DMS79 (cell line): ENCODE measurements at places on chromosomes 1 and 21.

DNA sequence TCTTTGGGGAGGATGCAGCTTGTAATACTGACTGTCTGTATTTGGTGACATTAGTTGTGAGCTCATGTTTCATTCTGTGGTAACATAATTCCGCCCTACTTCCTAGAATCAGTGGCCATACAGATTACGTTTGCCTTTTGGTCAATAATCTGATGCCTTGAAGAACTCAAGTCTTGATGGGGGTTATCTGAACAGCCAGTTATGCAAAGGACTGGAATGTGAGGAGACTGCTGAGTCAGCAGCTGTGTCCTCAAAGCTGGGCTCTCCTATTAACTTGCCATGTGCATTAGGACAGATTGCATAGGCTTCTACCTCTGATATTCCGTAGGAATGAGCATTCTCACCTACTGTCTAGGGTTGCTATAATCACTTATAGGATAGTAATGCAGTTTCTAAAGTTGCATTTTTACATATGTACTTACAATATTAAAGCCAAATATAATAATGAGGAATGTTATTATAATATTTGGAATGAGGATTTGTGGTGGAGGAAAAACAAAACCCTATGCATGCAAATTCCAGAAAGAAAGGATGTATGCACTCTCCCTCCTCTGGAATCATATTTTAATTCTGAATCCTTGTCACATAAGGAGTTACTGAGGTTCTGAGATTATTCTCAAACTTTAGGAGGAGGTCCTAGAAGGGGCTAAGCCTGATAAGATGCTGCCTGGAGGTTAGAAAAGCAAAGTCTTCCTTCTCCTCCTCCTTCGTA is 116.0 kb downstream of the NOS1AP start:
- no peak for DNase-seq

DNA sequence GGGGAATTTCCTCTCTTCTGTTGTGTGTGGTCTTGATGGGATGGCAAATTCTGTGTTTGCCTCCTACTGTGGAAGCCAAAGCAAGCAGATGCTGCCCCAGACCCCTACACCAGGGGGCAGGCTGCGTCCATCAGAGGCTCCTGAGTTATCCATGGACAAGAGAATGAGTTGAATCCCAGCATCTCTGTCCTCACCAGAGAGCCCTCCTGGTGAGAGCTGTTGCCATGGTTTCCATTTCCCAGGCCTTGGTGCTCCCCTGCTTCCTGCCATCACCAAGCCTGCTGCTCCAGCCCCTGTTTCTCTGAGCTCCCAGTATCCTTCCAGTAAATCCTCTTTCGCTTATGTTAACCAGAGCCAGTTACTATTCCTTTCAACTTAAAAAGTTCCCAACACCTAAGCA is 20.4 kb upstream of the GNG12 start:
- no peak for DNase-seq

GRCh38 chr1:15849775-15850324 is 2.3 kb downstream of the SPEN start:
- DNase-seq, result peak; percentile 89

DNA sequence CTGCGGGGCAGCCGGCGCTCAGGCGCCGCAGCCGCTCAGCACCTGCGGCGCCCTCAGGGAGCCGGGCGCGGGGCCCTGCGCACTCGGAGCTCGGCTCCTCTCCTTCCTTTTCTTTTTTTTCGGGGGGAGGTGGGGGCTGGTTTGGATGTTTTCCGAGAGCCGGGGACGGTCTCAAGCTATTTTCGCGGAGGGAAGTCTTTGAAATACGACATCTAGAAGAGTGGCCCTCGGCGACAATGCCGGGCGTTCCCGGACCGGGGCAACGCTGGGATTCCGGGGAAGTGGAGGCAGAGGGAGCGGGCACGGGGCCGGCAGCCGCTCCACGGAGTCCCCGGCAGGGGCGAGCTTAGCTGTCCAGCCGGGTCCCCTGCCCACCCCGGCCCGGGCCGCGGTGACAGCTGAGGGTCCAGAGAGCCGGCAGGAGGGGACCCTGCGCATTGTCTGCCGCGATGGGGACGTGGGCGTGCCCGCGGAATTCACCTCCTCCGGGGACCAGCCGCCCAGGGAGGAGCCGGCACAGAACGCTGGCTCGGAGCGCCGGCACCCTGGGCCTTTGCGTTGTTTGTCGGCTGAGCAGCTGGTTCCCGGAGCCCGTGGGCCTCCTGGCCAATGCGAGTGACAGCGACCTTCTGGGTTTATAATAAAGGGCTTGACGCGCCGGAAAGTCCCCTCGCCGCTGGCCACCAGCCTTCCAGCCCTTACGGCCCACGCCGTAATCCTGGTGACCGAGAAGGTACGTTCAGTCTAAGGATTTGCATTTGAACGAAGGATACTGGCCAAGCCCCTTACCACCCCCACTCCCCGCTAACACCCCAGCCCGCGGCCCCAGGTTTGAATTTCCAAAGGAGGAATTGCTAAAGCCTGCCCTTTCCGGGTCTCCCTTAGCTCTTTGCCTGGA is 582 bp downstream of the SLC37A1 start:
- DNase-seq, result no peak

DNA sequence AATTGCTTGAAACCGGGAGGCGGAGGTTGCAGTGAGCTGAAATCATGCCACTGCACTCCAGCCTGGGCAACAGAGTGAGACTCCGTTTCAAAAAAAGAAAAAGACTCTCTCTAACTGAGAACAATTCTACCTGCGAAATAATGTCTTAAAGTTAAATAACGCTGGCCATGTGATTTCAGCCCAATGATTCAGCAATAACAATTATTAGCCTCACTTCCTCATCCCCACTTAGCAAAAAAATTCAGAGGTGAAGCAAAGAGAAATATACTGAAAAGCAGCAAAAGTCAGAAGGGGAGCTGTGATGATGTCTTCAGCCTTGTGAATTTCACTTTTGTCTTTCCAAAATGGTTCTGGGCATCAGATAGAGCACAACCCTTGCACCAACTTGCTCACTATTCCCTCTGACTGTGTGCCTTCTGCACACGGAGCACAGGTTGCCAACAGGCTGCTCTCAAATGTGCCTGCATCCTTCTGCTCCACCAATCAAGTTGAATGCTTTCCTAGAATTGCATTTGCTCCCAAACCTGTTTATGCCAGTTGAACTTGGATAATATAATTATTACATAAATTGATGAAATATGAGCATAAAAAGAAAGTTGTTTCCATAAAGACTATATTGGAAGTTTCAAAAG is 79.8 kb upstream of the IPO9 start:
- DNase-seq, result no peak

DNA sequence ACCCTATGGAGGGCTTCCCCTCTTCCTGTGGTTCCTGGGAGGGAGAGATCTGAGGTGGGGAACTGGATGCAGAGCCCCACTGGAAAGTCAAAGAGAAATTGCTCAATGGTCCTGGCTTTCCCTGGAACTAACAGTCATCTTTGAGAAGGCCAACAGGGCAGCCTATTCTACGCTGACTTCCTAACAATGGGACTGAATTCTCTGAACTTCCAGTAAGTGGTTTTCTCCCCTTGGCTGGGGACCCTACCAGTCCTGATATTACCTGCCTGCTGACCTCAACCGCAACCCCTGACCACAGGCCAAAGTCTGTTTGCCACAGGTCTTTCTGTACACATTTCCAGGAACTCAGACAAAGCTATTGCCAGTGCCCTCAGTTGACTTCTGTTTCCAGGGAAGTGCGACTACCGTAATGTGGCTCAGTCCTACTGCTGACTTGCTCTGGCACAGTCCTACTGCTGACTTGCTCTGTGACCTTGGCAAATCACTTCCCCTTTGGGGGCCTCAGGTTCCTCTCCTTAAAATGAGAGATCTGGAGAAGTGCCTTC is 55.3 kb downstream of the C8B start:
- no peak for DNase-seq

DNA sequence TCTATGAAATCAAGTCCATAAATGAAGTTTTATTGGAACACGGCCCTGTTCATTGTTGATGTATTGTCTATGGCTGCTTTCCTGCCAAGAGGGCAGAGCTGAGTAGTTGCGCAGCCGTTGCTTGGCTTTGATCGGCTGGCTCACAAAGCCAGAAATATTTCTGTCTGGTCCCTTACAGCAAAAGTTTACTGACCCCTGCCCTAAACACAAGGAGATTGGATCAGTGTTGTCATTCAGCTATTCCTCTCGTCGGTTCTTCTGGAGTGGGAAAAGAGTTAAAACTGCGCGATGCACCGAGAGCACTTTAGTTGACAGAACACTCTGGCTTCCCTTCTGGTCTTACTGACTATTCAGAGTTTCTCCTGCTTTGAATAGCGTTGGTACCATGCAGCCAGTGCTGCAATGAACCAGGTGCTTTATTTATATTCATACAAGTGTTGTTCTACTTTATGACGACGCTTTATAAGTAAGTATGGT is 868 bp downstream of the ZBTB40 start:
- DNase-seq, result no peak

DNA sequence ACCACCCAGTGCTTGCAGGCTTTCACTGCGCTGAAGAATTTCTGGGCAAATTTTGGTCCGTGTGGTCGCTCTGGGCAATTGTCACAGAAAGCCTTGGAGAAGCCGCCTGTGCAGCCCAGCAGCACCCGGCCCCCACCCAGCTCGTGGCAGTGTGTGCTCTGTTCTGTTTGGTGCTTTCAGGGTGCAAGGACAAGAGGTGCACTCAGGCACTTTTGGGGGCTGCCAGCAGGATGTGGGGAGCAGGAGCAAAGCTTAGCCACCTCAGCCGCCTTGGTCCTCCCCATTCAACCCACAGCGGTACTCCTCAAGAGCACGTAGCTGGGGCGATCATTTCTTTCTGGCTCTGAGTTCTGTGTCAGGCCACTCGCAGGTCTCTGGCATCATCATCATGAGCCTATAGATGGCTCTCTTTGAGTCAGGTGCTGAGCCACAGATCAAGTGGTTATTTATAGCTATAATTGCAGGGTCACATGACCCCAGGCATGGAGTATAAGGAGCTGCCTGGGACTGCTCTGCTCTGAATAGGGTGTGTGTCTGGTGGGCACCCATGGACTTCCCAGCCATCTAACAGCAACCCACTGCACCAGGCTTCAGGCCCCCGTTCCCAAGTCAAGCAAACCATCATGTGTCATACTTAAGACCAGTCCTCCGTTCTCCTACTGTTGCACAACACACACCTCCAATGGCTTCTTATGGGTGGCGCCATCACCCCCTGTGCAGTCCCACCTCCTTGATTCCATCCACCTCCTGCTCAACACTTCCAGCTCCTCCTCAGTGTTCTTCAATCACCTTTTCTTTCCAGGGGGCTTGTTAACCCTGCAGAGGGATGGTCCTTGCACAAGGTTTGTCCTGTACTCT is 18.1 kb upstream of the TENT5C start:
- no peak for DNase-seq

GRCh38 chr21:22409571-22409970 is 1411.4 kb downstream of the NCAM2 start:
- DNase-seq, result no peak

DNA sequence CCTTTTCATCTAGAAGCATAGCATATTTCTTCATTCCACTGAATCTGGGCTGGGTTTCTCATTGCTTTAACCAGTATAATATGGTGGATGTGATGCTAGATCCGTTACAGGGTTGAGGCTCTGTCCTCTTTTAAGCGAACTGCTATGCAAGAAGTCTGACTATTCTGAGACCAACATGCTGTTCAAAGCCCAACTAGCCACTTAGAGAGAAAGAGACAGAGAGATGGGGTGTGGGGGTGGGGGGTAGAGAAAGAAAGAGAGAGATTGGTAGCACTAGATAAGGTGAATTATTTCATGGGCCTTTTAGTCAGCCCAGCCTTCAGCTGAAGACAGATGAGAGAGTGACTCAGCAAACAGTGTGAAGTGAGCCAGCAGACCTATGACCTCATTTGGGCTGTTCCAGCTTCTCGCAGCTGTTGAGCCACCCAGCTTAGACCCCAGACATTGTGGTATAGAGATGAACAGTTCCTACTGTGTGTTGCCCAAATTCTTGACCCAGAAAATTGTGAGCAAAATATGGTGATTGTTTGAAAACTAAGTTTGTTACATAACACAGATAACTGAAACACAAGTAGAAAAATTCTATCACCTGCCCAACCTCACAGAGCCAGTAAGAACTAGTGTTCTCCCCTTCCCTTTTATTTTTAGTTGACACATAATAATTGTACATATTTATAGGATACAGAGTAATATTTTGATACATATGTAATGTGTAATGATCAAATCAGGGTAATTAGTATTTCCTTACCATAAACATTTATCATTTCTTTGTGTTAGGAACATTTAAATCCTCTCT is 40.7 kb upstream of the PRKACB start:
- no peak for DNase-seq

DNA sequence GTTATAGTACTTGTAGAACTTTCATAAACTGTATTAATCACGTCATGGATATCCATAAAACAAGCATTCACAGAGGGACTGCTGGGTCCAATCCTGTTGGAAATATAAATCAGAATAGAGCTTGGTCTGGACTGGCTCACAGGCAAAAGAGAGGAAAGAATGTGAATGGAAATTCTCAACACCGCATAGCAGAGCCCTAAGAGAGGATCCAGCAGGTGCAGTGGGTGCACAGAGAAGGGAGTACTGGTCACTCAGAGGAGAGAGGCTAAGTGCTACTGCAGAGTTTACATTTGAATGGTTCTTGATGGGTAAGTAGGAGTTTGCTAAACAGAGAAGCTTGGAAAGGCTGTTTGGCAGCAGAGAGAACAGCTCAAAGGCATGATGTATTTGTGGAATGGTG is 231.7 kb downstream of the PAPPA2 start:
- no peak for DNase-seq

DNA sequence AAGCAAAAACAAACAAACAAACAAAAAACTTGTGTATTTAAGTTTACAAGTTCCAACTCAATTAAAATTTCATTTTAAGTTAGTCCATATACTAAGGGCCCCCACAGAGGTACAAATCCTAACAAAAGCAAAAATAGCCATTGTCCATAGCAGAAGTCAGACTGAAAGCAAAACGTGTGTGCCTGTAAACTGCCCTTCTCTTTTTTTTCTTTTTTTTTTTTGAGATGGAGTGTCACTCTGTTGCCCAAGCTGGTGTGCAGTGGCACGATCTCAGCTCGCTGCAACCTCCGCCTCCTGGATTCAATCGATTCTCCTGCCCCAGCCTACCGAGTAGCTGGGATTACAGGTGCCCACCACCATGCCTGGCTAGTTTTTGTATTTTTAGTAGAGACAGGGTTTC is 11.6 kb upstream of the IFNGR2 start:
- no peak for DNase-seq

DNA sequence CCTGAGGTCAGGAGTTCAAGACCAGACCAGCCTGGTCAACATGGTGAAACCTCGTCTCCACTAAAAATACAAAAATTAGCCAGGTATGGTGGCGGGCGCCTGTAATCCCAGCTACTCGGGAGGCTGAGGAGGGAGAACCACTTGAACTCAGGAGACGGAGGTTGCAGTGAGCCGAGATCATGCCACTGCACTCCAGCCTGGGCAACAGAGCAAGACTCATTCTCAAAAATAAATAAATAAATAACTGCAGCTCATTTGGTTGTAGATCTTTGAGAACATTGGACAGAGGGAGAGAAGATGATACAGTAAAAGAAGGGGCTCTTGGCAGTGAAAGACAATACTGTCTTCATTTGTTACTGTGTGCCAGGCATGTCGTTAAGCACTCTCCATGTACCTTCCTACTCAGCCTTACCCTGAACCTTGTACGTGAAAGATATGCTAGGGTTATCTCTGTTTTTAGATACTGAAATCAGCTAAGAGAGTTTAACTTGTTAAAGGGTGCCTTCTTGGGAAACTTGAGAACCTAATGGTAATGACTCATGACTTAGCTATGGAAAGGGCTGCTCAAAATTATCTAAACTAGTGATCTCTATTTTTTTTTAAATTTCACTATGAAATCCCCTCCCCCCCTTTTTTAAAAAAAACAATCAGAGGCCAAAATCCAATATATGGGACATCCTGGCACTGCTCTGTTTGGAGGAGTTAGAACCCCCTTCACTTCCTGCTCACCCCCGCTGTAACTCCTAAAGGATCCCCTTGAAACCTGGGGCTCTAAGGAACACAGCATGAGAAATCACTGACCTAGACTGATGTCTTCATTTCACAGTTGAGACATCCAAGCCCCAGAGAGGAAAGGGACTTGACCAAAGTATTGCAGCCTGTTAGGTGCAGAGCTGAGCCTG is 6.8 kb upstream of the KPNA6 start:
- DNase-seq, result no peak
